ENCODE measurements at places on chromosomes 4 and X. TPM values are rescaled to one million over a fixed set of nuclear protein-coding genes. Genes with fewer than 3 reads are reported as not detected.

GRCh38 chrX:110402091-110402849, 43.6 kb downstream of the RTL9 start:
- H3K4me3 ChIP-seq, result no peak overlapping the region
- no peaks in the 10 kb centered on the region for H3K4me1 ChIP-seq
- peaks cover 5% of the 10 kb centered on the region for H3K27me3 ChIP-seq
- H3K27ac ChIP-seq, result no peak overlapping the region
- no peaks in the 10 kb centered on the region for H3K36me3 ChIP-seq

DNA sequence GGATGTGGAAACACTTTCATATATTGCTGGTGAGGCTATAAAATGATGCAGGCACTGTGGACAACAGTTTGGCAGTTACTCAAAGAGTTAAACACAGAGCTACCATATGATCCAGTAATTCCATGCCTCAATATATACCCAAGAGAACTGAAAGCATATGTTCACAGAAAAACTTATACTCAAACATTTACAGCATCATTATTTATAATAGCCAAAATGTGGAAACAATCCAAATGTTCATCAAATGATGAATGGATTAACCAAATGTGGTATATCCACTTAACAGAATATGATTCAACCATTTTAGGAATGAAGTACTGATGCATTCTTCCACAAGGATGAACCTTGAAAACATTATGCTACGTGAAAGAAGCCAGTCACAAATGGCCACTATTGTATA, 603.8 kb downstream of the IQCM start:
- no peaks in the 10 kb centered on the region for H3K36me3 ChIP-seq
- no peaks in the 10 kb centered on the region for H3K4me1 ChIP-seq
- H3K27me3 ChIP-seq, result no peaks in the 10 kb centered on the region
- no peak overlapping the region for H3K27ac ChIP-seq

DNA sequence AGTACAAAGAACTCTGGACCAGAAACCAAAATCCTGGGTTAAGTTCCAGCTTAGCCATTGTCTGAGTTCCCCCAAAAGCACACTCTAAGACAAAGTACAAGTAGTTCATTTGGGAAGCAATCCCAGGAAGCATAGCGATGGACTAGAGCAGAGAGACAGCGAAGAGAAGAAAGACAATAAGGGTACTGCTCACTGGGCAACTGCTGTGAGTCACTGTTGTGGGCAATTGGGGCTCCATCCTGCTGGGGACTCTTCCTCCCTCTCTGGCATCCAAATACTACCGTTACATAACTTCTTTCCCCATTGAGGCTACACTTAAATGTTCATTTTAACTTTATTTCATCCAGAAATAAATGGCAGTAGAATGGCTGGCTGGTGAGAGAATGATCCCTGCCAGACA, 14.1 kb downstream of the SRPX start:
- no peak overlapping the region for H3K4me3 ChIP-seq
- no peaks in the 10 kb centered on the region for H3K4me1 ChIP-seq
- no peaks in the 10 kb centered on the region for H3K27me3 ChIP-seq
- no peak overlapping the region for H3K27ac ChIP-seq
- DNase-seq, result no peak
- no peaks in the 10 kb centered on the region for H3K36me3 ChIP-seq

DNA sequence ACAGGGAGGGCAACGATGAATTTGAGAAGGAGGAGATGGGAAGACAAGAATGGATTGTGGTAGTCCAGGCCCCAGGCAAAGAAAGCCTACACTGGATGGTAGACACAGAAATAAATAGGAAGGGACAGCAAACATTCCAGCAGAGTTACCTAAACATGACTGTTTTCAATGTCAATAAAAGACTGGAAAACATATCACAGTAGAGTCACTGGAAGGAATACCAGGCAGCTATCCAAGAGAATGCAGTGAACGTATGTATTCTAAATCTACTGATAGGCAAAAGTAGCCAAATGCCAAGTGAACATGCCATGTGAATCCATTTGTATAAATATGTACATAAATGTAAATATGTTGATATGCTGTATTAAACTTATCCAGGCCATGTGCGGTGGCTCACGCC, 183.0 kb downstream of the PALLD start:
- no peaks in the 10 kb centered on the region for H3K36me3 ChIP-seq
- no peaks in the 10 kb centered on the region for H3K4me1 ChIP-seq
- DNase-seq, result no peak
- no peak overlapping the region for H3K27ac ChIP-seq

DNA sequence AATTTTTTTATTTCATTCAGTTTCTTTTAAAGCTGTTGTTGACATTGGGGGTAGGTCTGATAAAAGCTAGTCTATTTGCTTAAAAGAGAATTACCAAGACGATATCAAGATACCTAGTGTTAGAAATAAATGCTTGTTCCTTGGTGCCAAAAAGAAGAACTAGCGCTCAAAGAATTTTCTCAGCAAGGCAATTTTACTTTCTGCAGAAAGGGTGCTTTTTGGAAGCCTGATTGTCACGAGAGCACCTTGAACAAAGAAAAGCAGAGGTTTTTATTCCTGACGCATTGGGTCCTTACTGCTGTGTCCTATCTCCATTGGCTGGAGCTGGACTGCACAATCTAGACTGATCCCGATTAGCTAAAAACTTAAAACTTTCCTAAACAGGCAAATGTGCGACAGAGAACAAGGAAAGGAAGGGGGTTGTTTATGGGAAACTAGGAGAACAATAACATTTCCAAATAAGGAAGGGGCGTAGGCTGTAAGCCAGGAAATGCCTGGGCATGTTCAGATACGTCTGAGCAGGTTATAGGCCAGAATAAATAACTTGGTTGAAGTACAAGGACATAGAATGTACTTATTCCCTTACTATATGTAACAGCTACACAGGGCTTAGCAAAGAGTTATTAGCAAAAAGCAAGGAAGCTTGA, 50.3 kb upstream of the STPG2 start:
- no peaks in the 10 kb centered on the region for H3K36me3 ChIP-seq
- no peak for DNase-seq

DGAT2L6 gene
- not detected for total RNA-seq

Data from activated T-helper 2 cell treated with anti-CD3 and anti-CD28 coated beads, Interferon-gamma antibody, Interleukin-2, Interleukin-4, amounts not matched to agents 10 μg/mL and 5 μg/mL and 100 μg/mL, durations not matched to agents 14 hours and 24 hours and 36 hours (primary cell).